Mammary epithelial cell (primary cell): ENCODE measurements at places on chromosomes 3 and 15. TPM values are rescaled to one million over a fixed set of nuclear protein-coding genes. Genes with fewer than 3 reads are reported as not detected.
A peak's percentile ranks its signal among the peaks of the same experiment; 100 is the strongest.

VPS33B gene
- 15.9 and 19.9 TPM in 2 replicates for total RNA-seq

CPN2 gene
- total RNA-seq, result not detected

KLHL24 gene
- total RNA-seq, result 100 TPM

TNNC1 gene
- total RNA-seq, result 0.85 and 1.3 TPM in 2 replicates

ZSCAN29 gene
- 26.7 TPM for total RNA-seq

ZNF80 gene
- not detected for total RNA-seq

GRCh38 chr3:186588632-186589031 is 18.1 kb downstream of the DNAJB11 start:
- DNase-seq, result peak; percentile 79

GRCh38 chr3:173591401-173591800 is 193.9 kb downstream of the NLGN1 start:
- DNase-seq, result no peak

DNA sequence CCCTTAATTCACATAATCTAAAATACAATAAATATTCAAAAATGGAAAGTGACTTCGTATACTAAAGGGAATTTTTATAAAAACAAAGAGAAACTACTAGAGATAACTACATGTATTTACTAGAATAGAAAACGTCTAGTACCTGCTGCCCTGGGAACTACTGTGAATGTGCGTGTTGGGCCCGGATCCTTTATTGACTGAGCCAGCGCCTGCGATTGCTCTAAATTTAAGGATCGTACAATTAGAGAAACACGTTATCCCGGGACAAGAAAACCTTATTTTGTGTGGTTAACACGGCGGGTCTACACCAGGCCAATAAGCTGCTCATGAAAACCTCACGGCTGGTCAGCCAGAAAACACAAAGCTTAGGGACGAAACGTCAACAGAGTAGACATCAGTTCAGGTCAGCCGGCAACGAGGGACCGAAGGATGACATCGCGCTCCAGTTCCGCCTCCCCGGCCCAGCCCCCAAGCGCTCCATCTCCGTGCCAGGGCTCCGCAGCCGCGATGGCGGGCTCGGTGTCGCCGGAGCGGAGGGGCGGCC is 555 bp downstream of the TM2D3 start:
- DNase-seq, result peak; percentile 43

- no peak for DNase-seq
Measured at GRCh38 chr3:134038071-134038491, 8.4 kb upstream of the SLCO2A1 start.

- DNase-seq, result no peak
Measured at GRCh38 chr3:12437861-12438260, 46.4 kb upstream of the TSEN2 start.

- DNase-seq, result peak; percentile 32
Measured at GRCh38 chr15:72369964-72370363, 5.8 kb downstream of the HEXA start.

DNA sequence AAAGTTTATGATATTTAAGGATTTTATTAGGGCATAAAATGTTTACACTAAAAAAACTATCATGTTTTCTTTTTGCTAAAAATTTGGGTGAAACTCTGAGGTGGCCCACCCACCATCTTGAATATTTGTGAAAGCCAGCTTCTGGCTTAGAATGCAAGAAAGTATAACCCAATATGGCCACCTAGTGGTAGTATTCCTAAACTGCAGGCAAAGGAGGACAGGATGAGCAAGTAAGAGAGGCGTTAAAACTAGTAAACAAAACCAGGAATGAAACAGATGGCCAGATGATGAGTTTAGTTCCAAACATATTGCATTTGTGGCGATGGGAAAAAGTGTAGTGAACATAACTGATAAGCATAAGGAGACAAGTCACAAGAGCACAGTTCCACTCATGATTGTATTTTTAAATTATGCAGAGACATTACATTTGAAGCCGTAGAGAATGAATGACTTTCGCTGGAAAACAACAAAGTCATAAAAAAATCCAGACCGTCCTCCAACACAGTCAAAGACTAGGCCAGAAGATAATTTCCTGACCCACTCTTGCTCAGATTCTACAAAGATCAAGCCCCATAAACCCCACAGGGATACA is 103.3 kb upstream of the PRTG start:
- DNase-seq, result peak; percentile 65

DNA sequence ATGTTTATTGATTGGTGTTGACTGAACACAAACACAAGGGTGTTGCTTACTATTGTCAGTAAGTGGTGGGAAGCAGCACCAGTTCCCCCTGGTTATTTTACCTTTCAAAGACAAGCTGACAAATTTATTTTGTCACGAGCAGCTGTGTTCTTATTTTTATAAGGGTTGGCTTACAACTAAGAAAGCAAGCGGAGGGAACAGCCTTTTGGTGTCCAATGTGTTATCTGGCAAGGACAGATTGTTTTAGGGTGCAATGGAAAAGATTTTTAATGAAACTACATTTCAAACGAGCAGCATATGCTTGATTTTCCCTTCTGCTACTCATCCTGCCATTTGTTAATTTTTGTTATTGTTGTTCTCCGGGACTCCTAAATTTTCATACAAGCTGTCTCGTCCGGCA is 920.6 kb upstream of the CFAP20DC start:
- DNase-seq, result no peak

DNA sequence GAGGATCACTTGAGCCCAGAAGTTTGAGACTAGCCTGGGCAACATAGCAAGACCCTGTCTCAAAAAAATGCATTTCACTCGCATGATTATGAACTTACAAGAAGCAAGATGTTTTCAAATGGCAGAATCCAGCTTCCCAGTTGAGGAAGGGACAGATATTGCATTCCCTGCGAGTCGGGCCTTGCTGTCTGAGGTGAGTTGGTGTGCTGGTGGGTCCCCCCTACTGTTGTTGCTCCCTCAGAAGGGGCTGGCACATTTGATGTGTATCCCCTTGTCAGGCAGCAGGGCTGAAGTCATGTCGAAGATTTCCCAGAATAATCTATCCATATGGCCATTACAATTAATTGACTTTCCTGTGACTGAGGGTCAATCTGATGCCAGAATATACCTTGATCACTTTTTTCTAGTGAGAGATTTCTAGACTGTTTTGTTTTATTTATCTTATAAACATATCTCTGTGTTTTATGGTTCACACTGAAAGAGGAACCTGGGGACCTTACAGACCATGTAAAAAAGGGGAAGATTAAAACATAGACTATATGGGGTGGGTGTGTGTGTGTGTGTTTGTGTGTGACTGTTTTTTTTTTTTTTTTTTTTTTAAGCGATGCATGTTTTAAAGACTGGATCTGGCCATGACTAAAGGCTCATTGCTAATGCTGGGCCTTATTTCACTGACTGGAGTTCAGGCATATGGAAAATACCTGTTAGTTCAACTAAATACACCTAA is 112.1 kb upstream of the MRPS22 start:
- DNase-seq, result no peak

DNA sequence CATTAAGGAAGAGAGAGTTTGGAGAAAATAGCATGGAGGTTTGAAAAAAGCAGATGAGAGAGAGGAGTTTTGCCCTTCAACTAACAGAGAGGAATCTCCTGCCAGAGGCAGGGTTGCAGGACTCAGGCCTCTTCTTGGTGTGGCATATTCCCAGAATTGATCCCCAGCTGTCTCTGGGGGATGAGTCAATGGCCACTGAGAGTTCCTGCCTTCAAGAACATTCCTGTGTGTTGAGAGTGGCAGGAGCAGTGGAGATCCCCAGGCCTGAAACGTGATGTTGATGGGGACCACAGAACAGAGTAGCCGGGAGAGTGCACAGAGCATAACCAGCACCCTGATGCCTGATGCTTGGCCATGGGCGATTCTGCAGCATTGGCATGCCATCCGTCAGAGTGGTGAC is 348.4 kb upstream of the THBS1 start:
- DNase-seq, result peak; percentile 92

- DNase-seq, result no peak
Measured at GRCh38 chr3:154936196-154936595, 143.9 kb upstream of the MME start.

GRCh38 chr3:62149962-62150361 is 223.4 kb downstream of the FEZF2 start:
- DNase-seq, result peak; percentile 72

- DNase-seq, result peak; percentile 50
Measured at GRCh38 chr15:73851689-73852088, 21.7 kb upstream of the TBC1D21 start.

DNA sequence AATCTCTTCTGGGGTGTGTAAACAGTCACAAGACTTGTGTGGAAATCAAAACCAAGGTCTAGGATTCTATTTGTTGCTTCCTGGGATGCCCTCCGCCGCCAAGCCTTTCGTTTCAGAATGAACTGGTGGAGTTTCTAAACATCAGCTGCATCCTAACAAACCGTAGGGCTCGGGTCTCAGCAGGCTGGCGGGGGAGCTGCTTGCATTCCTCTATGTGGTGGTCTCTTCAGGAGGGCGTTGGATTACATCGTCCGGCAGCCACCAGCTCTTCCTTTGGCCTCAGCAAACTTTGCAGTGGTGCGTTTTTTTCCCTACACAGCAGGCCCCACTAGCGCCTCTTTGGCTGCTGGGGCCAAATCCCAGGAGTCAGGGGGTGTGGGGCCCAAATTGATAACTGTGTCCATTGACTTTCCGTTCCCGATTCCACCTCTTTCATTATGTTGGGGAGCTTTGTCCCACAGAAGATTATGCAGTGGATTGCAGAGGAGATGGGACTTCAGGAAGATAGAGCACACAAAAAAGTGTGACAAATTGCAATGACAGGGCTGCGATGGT is 390.0 kb upstream of the NR2F2 start:
- DNase-seq, result no peak

- peak; percentile 38 for DNase-seq
Measured at GRCh38 chr15:40108061-40108854, 421 bp downstream of the BMF start.

DNA sequence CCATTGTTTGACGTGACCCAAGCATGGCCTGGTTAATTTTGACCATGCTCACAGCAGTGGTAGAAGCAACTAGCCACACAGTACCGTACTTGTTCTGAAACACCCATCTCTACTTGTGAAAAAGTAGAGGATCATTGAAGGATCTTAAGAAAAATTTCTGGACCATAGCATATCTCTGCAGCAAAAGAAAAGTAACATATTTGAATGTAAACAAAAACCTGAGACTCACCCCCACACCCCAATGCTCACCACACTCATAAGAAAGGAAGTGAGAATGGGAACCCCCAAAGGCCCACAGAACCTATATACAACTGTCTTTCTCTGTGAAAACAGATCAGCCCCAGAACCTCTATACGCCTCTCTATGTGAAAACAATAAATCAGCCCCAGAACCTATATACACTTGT is 33.8 kb upstream of the TFRC start:
- DNase-seq, result no peak

GRCh38 chr15:53457479-53457878 is 302.0 kb downstream of the WDR72 start:
- no peak for DNase-seq

GRCh38 chr3:70000028-70000410 is 486 bp downstream of the SAMMSON start:
- no peak for DNase-seq

- no peak for DNase-seq
Measured at GRCh38 chr3:47440131-47440530, 35.6 kb downstream of the SCAP start.

GRCh38 chr3:11699083-11699427 is 55.3 kb upstream of the VGLL4 start:
- DNase-seq, result peak; percentile 78

DNA sequence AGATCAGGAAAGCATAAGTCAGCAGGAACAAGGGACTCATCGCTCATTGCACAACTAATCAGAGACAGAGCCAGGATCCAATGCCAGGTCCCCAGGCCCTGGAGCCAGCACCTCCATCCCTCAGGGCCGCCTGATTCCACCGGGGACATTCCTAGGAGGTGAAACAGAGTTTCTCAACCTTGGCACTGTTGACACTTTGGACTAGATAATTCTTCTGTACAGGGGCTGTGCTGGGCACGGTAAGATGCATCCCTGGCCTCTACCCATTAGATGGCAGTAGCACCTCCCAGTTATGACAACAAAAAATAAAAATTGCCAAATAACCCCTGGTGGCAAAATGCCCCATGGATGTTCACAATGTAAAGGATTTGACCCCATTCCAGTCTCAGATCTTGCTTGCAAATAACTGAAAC is 127.7 kb downstream of the MTHFS start:
- peak; percentile 26 for DNase-seq
